ENCODE measurements at places on chromosomes 2 and 18.

GRCh38 chr2:145221516-145221915, 701.6 kb upstream of the ZEB2 start:
- no peak for DNase-seq

DNA sequence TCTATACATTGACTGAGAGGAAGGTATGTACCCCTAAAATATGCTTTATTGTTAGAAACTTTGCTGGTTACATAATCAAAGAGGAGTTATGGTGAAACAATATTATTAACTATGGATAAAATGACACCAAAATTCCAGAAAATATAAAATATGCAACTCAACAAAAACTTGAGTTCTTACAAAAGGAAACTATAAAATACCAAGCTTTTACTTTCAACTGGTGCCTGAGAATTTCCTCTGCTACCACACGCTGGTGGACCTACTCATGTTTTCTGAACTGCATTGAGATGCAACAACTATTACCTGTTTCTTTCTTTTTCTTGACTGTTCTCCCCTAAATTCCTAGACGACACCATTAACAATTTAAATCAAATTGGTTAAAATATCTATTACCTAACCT, 8.2 kb upstream of the NFE2L2 start:
- DNase-seq, result no peak

DNA sequence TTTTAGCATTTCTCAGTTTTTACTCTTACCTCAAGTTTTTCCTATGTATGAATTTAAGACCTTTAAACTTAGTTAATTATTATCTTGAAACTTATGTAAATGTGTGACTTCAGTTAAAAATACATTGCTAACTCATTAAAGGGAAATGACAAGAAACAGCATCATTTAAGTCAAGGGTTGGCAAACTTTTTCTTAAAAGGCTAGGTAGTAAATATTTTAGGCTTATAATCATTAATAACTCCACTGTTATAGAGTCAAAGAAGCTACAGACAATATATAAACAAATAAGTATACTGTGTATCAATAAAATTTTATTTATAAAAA, 259.7 kb upstream of the RBMS1 start:
- DNase-seq, result no peak

- no peak for DNase-seq
Observed at GRCh38 chr18:50622865-50623393, 63.0 kb downstream of the MAPK4 start.

GRCh38 chr2:96788442-96789244, 27.4 kb upstream of the CNNM3 start:
- DNase-seq, result no peak

GRCh38 chr2:78264130-78264529, 742.0 kb upstream of the LRRTM4 start:
- no peak for DNase-seq

DNA sequence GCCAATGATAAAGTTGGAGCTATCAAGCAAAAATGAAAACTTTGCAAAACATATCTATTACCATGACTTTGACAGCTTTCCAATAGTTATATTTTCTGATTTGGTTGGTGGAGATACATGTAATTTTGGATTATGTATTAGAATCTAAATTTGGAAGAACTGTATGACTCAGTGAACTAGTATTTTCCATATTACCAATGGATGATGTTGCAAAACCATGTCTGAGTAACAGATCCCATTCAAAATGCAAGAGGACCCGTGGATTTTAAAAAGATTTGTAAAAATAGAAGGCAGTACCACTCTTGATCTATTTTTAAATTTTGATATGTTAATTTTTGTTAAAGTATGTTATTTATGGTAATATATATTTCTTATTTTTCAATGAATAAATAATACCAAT, 83.0 kb downstream of the TAF4B start:
- DNase-seq, result no peak

DNA sequence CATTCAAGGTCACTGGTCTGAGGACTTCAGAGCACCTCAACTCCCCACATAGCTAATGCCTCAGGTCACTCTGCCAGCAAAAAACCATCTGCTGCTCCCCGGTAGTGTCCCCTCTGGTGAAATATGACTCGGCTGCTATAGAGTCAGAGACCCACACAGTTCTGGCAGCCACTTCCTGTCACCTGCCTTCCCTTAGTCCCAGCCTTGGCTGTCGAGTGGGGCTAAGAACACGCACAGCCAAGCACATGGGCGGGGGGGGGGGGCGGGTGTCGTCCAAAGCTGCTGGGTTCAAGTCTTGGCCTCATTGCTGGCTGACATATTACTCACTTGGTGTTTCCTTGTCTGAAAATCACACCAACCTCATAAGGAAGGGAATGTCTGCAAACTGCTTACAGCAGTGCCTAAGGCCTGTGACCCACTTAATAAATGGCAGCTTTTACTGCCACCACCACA, 37.5 kb downstream of the POLR1A start:
- no peak for DNase-seq

DNA sequence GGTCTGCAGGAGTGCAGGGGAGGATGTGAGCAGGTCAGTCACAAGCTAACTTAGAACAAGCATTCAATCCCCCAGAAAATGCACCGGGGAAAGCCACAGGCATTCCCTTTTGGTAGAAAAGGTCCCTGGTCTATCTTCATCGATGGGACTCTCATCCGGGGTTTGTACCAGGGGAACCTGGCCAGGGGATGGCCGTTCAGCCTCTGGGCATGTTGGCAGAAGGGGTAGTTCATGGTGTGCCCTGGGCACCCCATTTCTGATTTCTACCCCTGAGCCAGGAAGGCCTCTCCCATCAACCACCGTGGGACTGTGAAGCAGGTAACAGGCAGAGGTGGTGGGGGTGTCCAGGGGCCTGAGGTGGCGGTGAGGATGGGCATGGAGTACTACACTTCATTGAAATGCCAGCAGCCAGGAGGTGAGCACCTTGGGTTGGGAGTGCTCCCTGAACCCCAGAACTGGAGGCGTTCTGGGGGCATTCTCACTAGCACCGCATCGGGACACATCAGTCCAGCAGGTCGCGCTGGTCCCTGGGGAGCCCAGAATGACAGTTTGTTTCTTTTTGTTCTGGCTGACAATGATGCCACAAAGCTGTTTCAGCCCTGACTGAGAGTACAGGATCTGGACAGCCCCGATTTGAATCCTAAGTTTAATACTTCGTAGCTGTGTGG, 172.3 kb downstream of the SMAD7 start:
- DNase-seq, result no peak

- no peak for DNase-seq
Observed at GRCh38 chr2:137173463-137173862, 408.1 kb downstream of the THSD7B start.

GRCh38 chr2:237064203-237065070, 21.3 kb upstream of the COPS8 start:
- no peak for DNase-seq

GRCh38 chr2:191696966-191697365, 19.0 kb downstream of the NABP1 start:
- no peak for DNase-seq

All from stimulated activated CD8-positive, alpha-beta memory T cell treated with anti-CD3 and anti-CD28 coated beads, Interleukin-4, amount 100 ng/mL, for 1 hour (primary cell).